Activated CD4-positive, alpha-beta T cell treated with anti-CD3 and anti-CD28 coated beads, Interleukin-10, Interleukin-2, amounts not matched to agents 100 ng/mL and 50 ng/mL, durations not matched to agents 16 hours and 8 hours (primary cell): ENCODE measurements at places on chromosomes 2 and 18.

DNA sequence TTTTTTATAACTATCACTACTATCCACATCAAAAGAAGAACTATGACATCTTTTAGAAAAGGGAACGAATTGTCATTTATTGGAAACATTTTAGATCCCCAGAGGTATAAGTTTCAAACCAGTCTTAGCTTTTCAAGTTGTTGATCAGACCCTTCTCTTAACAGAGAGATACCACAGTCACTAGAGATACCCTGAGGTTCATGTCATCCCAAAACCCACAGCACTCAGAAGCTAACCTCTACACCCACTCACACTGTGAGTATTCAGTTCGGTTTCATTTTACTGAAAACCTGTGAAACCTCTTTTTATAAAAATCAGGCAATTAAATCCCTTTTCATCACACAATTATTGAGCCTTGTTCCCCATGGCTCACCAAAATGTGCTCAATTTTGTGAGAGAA is 156.2 kb downstream of the DTNA start:
- peak; percentile 50 for DNase-seq

DNA sequence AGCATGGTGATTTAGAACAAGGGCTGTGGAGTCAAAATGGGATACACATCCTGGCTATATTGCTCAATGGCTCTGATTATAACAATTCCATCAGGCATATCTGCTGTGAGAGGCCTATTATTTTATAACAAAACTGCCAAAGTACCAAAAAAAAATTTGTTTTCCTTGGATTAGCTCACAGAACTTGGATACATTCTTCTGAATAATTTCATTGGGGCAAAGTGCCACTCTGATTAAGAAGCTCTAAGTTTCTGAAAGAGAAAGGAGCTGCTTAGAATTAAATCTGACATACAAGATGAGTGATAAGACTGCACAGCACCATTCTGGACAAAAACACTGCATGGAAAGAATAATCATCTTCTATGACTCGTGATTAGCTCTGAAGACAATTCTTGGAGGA is 85.7 kb downstream of the SMC6 start:
- DNase-seq, result no peak

- DNase-seq, result no peak
These were observed 74.7 kb downstream of the SMAD7 start for GRCh38 chr18:48875942-48876511.

DNA sequence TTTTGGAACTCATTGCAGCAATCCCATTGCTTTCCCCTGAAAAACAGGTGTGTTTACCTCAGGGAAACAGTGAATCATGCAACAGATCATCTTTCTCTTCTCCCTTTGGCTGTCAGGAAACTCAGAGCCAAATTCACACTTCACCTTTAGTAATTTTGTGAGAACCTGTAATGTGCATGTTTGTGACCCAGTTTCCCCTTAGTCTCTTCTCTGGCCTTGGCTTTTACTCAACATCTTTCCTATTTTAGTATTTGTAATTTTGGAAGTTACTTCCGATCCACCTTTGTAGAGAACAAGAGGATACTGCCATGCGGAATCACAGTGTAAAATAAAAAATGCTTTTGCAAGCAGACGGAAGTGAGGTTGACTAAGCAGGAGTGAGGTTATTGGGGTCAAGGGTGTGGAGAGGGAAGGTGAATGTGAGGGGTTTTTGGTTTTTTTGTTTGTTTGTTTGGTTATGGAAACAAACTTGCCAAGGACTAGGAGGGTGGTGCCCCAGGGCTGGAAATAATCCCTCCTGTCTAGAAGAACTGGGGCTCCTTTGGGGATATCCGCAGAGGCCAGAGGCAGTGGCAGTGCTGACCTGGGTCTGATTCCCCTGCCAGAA is 14.0 kb downstream of the ASPRV1 start:
- DNase-seq, result no peak

- no peak for DNase-seq
These were observed 88.1 kb upstream of the ASAP2 start for GRCh38 chr2:9118383-9118960.

GRCh38 chr18:54743605-54743995 is 84.7 kb upstream of the RAB27B start:
- DNase-seq, result no peak

- DNase-seq, result no peak
These were observed 2.2 kb downstream of the CCDC102B start for GRCh38 chr18:68800075-68800474.

- no peak for DNase-seq
These were observed 289.9 kb upstream of the RBMS1 start for GRCh38 chr2:160783474-160783873.

GRCh38 chr2:226295681-226296080 is 503.9 kb downstream of the IRS1 start:
- DNase-seq, result no peak

DNA sequence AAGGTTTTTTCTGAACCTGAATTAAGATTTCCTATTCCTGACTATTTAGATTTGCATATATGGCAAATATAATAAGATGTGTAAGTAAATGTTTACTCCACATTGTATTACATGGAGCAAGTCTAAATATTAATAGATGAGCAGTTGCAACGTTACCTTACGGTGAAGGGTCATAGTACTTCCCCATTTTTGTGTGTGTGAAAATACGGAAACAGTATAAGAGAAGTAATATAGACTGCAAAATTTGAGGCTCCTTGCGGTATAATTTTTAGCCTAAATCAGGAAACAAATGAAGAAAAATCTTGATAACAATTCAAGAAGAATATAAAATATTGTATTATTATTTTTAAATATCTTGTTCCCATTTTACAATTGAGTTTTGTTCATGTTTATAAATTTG is 434.2 kb downstream of the GRB14 start:
- no peak for DNase-seq

DNA sequence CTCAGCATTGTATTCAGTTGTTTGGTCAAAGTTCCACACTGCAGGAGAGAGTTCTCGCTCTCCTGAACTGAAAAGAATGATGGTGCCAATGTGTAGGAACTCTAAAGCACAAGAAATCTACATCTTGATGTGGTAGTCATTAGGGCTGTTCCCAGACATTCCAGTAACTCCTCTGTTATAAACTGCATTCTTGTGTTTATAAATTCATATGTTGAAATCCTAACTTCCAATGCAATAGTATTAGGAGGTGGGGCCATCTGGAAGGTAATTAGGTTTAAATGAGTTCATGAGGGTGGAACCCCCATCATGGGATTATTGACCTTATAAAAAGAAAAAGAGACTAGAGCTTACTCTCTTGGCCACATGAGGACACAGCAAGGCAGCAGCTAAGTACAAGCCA is 239.6 kb downstream of the CDH20 start:
- no peak for DNase-seq

DNA sequence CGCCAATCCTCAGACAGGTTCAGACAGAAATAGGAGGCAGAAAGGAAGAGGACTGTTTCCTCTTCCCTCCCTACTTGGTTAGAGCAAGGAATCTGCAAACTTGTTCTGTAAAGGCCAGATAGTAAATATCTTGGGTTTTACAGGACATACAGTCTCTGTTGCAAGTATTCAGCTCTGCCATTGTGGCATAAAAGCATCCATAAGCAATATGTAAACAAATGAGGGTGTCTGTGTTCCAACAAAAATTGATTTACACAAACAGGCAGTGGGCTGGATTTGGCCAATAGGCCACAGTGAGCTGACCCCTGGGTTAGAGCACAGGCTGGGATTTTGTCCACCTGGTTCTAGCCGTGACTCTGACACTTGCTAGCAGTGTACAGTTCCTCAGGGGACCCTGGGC is 89.4 kb downstream of the NRP2 start:
- no peak for DNase-seq

DNA sequence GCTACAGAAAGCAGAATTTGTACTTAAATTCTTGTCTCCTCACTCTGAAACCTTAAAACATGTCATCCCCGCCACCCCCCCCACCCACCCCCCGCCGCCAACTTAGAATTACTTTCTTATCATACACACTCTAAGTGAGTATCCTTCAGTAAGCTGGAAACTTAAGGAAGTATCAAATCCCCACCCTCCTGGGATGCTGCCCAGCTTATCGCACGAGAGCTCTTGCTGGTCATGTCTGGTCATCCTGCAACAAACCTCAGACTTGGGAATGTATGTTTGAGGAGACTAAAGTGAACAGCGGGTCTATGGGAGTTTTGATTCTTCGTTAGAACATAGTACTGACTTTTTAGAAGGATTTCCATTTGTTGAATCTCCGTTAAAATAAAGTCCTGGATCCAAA is 203.3 kb downstream of the PTGR3 start:
- no peak for DNase-seq

DNA sequence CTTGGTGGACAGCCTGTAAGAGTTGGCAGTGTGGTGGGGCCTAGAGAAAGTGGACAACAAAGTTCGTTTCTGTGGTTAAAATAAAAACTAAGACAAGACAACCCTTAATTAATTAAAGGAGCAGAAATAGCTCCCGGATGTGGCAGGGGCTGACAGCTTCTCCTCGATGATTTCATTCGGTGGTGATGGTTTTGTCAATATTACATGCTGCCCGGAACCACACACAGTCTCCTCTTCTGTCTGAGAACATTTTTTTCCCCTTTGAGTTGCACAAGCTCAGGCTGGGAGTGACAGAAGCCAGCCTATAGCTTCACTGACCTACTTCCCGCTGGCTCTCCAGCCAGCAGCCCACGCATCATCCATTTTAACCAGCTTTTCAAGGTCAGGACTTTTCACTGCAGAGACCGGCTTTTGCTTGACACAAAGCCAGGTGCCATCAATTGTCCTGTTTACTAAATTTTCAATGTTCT is 378.8 kb downstream of the SLC4A3 start:
- DNase-seq, result no peak

DNA sequence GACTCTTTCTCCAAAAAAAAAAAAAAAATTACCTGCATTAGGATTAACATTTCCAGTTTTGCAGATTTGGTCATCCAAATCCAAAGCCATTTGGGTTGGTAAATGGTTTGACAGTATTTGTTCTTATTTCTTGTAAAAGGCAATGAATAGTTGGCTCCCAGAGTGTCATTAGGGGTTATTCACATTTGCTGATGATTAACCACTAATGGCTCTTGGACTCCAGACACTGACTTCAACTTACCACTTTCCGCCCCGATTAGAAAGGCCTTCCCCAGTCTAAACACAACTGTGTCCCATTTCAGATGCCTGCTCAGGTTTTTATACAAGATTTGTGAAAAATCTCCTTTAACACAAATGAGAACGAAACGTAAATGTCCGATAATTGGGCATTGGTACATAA is 9.6 kb upstream of the TGIF1 start:
- DNase-seq, result no peak

- peak; percentile 58 for DNase-seq
These were observed 81.1 kb downstream of the RAPH1 start for GRCh38 chr2:203453858-203454451.

DNA sequence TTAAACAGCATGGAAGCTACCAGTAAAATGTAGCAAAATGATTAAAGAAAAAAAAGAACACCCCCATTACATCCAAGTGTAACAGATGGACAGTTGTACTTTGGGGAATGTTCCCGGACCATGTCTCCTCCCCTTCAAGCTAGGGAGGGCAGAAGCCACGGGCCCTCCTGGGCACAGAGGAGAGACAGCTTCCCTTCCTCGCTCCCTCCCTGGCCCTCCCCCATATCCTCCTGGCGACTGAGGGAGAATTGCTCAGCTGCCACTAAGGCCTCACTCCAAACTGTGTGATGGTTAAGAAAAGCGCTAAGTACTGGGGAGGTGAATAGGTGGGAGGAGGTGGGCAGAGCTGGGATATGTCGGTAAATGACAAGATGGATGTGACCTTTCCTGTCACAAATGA is 358.0 kb downstream of the HRH4 start:
- DNase-seq, result no peak

DNA sequence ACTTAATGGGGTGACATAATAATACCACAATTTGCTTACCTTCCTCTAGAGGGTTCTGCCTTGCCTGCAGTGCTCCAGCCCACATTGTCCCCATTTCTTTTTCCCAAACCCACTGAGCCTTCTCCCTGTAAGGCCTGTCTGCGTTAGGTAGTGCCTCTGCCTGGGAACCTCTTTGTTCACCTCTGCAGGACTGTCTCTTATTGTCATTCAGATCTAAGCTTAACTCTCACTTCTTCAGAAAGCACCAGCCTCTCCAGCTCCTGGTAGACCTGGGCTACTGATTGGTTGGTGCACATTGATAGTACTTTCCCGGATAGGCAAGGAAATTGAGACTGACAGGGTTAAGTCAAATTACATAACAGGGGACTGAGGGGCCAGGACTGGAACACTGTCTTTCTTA is 49.1 kb downstream of the CCDC85A start:
- DNase-seq, result no peak

- no peak for DNase-seq
These were observed 22.4 kb upstream of the MBP start for GRCh38 chr18:77155031-77155430.

DNA sequence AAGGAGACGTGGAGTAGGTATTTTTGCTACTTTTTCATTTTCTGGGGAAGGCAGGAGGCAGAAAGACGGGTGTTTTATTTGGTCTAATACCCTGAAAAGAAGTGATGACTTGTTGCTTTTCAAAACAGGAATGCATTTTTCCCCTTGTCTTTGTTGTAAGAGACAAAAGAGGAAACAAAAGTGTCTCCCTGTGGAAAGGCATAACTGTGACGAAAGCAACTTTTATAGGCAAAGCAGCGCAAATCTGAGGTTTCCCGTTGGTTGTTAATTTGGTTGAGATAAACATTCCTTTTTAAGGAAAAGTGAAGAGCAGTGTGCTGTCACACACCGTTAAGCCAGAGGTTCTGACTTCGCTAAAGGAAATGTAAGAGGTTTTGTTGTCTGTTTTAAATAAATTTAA is 3.4 kb downstream of the FZD7 start:
- no peak for DNase-seq

DNA sequence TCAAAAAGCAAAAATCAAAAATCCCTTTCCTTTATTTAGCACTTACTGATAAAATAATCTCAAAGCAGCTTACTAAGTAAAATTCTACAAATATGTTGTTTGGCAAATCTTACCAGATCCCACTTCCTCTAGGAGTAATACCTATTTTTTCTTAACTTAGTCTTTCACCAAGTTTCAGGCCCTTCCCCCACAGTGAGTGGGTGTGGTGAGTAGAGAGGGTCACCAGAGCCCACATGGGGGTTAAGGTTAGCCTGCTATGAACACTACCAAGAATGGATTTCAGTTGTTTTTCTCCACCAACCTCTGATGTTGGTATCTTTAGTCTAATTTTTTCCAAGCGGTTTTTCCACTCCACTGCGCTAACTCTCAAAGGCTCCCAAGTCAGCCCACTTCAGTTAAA is 23.2 kb downstream of the PIAS2 start:
- no peak for DNase-seq

DNA sequence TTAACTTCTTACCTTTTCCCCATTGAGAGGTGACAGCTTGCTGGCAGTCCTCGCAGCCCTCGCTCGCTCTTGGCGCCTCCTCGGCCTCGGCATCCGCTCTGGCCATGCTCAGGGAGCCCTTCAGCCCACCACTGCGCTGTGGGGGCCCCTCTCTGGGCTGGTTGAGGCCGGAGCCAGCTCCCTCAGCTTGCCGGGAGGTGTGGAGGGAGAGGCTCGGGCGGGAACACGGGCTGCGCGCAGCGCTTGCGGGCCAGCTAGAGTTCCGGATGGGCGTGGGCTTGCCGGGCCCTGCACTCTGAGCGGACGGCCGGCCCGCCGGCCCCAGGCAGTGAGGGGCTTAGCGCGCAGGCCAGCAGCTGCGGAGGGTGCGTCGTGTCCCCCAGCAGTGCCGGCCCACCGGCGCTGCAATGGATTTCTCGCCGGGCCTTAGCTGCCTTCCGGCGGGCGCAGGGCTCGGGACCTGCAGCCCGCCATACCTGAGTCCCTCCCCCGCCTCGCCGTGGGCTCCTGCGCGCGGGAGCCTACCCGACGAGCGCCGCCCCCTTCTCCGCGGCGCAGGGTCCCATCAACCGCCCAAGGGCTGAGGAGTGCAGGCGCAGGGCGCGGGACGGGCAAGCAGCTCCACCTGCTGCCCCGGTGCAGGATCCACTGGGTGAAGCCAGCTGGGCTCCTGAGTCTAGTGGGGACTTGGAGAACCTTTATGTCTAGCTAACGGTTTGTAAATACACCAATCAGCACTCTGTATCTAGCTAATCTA is 335.0 kb downstream of the CBLN2 start:
- DNase-seq, result no peak
